ENCODE measurements at places on chromosomes 5 and 9.

- no peak for DNase-seq
These were observed 178.5 kb upstream of the SLC24A2 start for GRCh38 chr9:19967216-19967887.

GRCh38 chr5:14407051-14407450, 174.5 kb upstream of the OTULINL start:
- no peak for DNase-seq

- DNase-seq: no peak
These were observed 23.3 kb downstream of the MCTP1 start for GRCh38 chr5:95261437-95262175.

DNA sequence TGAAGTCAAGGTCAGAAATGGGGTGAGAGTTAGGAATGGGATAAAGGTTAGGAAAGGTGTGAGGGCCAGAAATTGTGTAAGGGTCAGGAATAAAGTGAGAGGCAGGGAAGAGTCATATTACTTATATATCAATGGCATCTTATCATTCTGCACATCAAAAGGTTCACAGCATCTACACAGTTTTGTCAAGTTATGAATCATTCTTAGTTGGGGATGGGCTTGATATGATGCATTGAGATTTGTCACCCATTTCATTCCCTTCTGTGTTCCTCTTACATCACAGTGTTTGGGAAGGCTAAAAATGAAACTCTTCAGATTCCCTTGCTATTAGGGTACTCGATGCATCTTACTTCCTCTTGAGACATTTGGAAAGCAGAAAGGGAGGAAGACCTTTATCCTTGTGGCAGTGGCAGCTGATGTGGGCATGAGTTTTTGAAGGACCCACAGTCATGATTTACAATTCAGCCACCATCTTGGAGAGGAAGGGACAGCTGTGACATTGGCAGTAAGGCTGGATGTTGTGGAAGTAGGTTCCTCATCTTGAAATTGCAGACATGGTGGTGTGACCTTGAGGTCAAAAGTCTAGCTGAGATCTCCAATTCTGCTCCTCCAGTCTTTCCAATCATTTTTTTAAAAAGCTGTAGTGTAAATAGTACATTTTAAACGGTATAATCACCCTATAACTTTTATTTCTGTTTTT, 24.2 kb upstream of the NPR3 start:
- DNase-seq: no peak

- DNase-seq: no peak
These were observed 412.7 kb downstream of the CTNND2 start for GRCh38 chr5:11491404-11492075.

GRCh38 chr5:118519466-118519865, 468.9 kb downstream of the DTWD2 start:
- no peak for DNase-seq

DNA sequence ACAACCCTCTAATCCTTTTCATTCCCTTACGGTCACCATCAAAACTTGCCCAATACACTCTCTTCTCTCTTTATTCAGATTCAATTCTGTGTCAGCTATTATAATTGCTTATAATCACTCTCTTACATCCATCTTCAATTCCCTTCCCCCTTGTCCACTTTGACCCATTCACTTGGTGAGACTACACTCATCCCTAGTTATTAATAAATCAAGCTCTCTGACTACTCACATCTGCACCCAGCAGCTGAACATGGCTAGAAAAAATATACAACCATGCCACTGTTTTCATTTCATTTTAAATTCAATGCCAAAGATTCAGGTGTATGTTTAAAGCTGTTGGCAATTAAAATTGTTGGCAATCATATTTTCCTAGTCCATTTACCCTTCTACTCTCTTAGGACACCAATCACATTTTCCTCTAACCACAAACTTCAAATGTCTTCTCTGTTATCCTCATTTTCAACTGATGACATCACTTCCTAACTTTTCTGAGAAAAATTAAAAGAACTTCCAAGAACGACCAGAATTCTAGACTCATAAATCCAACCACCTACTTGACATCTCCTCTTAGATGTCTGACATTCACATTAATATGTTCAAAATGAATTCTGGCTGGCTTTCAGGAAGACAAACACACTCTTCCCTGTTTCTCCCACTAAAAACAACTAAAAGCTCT, 5.5 kb downstream of the C5orf15 start:
- no peak for DNase-seq

DNA sequence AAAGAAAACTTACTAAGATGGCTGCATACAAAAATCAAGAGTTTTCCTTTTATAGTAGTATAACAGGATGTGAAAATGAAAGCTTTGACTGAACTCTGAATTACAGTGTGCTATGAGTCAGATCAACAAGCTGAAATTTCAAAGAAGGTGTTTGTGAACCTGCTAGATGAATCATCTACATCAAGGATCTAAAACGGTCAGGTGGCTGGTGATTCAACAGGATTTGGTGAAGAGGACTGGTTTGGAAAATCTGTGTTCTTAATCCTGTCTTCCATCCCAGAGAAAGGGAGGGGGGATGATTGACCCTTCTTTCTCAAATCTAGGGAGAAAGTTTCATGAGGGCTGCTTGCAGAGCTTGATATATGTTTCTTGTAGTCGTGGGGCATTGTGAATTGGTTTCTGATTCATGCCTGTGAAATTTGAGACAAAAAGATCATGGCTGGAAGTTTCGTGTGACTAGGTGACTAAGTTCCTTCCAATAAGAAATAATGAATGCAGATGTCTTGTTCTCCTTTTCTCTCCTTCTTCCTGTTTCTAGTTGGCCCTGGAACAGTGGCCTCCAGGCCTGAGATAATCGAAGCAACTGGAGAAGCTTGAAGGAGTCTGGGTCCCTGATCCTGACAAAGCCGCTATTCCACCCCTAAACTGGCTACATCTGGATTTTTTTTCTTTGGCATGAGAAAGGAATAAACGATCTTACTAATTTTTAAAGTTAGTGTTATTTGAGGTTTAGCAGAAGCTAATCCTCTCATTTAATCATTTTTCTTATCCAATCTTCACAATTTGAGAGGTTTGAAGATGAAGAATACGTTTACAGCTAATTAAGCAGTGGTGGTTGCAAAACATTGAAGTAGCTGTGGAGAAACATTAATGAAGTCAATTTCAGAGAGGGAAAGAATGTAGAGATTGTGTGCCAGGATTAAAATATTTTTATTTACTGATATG, 67.2 kb downstream of the MRPS30 start:
- DNase-seq: peak; percentile 14

- no peak for DNase-seq
These were observed 196.0 kb upstream of the PAPPA start for GRCh38 chr9:115957585-115957984.

- DNase-seq: no peak
These were observed 796.3 kb downstream of the SEMA5A start for GRCh38 chr5:8749556-8749955.

DNA sequence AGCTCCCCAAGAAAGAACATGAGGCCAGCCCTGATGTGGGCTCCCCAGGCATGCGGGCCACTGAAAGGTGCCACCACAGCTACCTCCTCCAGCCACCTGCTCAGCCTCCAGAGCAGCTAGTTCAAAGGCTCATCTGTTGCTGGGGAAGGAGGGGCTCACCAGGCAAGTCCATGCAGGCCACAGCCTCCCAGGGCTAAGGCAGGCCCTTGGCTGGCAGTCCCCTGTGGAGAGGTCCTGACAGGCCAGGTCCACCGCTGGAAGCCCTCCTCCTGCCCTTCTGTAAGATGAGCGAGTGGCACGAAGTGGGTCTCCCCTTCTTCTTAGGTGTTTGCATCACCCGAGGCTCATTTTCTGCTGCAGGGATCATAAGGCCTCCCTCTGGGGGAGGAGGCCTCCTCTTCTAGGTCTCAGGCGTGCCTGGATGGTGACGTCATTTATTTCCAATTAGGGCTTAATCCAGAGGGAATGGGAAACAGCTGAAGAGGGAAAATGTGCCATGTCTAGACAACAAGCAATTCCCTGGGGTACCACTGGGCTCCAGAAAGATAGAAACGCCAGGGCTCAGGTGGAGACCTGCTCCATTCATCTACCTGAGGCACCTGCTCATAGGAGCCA, 91.6 kb downstream of the CFAP90 start:
- no peak for DNase-seq
